ENCODE measurements at places on chromosomes 7 and 10.

DNA sequence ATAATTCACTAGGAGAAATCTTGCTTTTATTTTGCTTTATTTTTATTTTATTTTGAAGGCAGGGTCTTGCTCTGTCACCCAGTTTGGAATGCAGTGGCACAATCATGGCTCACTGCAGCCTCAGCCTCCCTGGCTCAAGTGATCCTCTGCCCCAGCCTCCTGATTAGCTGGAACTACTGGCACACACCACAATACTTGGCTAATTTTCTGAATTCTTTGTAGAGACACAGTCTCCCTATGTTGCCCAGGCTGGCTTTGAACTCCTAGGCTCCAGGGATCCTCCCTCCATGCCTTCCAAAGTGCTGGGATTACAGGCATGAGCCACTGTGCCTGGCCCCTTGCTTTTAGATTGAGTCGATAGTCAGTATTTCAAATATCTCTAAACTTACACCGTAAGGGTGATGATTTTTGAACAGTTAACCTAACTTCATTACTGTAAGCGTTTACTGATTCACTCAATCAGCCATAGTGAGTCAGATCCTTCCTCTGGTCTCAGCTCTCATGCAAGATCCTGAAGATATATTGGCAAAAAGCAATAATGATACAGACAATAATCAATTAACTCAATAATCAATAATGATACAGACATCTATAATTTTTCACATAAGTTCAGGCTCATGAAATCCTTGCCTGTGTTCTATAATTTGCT is 239.5 kb downstream of the KIAA1217 start:
- no peak for DNase-seq

- no peak for DNase-seq
These were observed 26.9 kb downstream of the PAXIP1 start for GRCh38 chr7:154975984-154976383.

DNA sequence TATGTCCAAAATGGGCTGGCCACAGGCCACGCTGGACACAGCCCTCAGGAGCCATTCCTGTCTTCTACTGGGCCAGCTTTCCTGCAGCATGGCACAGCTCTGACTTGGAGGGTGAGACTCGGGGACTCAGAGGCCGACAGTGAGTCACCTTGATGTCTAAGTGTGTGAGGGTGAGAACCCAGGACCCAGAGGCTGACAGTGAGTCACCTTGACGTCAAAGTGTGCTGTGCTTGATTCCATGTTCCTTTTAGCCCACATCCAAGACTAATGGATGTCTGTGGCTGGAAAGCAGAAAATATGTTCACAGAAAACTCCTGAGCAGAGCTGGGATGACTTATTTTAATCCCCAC is 6.0 kb upstream of the FAM170B start:
- no peak for DNase-seq

GRCh38 chr7:35026150-35026549 is 11.1 kb downstream of the DPY19L1 start:
- DNase-seq = no peak

DNA sequence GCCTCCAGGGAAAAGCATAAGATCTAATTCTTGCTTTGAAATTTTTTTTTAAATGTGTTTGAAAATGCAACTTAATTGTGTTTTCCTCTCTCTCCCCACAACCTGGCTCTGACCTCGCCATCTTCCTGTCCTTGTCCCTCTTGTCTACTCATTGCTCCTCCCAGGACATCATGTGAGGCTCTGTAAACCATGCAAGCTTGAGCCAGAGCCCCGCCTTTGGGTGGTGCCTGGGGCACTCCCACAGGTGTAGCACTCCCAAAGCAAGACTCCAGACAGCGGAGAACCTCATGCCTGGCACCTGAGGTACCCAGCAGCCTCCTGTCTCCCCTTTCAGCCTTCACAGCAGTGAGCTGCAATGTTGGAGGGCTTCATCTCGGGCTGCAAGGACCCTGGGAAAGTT is 9.8 kb upstream of the CDHR1 start:
- DNase-seq = no peak

Data from activated CD4-positive, alpha-beta T cell treated with anti-CD3 and anti-CD28 coated beads for 4 hours (primary cell).